ENCODE measurements at places on chromosomes 12 and 14.

DNA sequence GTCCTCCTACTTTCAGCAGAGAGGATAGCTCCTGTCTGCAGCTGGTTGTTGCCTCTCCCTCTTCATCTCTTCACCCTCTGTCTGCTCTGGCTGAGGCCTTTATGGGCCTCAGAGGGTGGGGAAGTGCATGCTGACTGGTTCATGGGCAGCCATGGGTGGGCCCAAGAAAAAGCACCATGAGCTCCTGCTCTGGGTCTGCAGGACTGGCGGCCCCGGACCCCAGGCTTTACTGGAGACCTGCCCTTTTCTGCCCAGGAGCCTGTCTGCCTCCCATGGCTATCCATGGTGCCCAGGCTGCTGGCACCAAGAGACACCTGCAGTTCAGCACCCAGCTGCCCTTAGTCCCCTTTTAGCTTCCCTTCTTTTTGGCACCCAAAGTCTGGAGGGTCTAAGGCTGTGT lies 137.1 kb downstream of the PTPRR start:
- no peak for DNase-seq

- no peak for DNase-seq
Observed at GRCh38 chr12:19227190-19227879, 97.8 kb downstream of the PLEKHA5 start.

GRCh38 chr14:22263961-22264360 lies 325.1 kb downstream of the DAD1 start:
- no peak for DNase-seq

GRCh38 chr14:22384167-22384549 lies 204.9 kb downstream of the DAD1 start:
- DNase-seq = no peak

DNA sequence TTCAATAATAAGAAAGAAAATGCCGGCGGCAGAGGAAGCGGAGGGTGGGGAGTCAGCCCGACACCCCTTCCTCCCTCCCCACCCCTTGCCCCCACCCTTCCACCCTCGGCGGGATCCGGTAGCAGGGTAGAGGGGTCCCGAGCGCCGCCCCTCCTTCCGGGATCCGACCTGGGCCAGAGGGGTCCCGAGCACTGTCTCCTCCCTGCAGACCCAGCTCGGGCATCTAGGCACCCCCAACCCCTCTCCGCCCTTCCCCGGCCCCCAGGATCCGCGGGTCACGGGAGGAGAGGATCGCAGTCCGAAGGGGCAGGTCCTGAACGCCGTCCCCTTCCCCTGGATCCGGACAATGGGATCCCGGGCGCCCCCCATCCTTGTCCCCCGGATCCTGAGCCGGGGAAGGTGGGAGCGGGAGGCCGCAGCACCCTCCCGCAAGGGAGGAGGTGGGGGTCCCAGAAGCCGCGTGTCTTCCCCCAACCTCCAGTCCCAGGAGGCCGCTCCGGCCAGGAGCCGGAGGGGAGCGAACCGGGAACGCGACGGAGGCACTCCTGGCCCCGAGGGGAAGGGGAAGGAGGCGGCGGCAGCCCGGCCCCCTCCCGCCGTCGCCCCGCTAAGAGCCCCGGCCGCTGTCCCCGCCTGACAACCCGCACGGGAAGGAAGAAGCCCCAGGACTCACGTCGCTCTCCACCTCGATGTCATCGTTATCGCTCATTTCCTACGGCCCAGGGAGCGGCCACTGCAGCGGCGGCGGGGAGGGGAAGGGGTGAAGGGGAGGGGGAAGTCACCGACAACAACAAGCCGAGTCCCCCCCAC lies 481 bp downstream of the MAX start:
- DNase-seq = peak; percentile 43

- no peak for DNase-seq
Observed at GRCh38 chr12:119171691-119172425, 6.9 kb upstream of the HSPB8 start.

DNA sequence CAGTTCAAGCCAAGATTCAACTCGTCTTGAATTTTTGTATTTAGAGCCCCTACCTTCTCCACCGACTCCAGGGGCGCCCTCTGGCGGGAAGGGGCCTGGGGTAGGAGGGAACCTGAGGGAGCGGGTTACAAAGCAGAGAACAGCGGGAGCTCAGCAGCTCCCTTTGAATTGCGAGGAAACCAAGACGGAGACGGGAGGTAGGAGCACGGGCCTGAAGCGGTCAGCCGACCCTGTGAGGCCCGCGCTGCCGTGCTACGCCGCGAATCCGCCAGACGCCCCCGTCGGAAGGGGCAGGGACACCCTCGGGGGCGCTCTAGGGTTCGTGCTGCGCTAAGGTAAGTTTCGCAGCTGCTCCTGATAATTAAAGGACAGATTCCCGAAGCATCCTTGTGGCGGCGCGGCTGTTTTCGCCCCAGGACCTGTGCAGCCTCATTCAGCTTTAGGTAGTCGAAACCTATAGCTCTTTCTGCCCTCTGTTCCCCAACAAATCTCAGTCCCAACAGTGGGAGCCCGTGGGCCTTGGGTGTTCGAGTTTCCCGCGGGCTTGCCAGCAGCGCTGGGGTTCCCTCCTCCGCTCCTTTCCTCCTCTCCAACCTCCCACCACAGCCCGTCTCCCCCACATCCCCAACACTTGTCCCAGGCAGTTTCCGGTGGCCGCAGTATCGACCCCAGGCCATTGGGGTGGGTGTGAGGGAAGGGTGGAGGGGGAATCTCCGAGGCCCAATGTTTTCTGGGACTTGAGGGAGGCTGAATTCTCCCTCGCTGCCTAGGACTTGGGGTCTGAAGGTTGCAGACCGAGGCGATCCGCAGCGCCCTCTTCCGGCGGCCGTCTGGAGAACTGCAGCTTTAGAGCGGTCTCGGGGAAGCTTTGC lies 5.1 kb upstream of the NKX2-1 start:
- no peak for DNase-seq

- peak; percentile 76 for DNase-seq
Observed at GRCh38 chr12:121803861-121804416, at the start of gene SETD1B. SETD1B (plus strand) TSS chr12:121804009; CDS start chr12:121804738, 729 bp downstream.

- DNase-seq = no peak
Observed at GRCh38 chr14:71574976-71575375, 357.3 kb upstream of the RGS6 start.

DNA sequence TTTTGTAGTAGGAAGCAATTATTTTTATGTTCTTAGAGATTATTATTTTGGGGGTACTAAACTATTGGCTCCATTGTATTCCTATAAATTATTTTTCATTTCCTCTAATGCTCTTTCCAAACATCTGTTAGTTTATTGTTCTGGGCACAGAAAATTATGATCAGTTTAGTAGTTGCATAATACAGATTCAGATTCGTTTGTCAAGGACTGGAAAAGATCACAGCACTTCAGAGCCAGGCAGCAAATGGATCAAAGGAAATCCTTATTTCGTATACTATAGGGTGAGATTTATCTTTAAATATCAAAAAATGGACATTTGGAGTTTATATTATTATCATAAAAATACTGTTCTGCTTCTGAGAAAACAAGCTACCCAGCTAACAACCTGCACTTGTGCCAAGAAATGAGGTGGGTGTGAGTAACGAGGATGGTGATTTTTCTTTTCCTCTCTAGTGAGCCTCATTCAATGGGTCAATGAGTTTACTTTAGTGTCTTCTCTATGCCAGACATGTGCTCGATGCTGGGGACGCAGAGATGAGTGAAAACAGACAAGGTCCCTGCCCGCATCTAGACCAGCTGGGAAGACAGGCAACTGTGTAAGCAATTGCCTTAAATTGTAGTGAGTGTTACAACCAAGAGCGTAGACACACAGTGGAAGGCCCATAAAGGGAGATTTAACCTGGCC lies 208.6 kb upstream of the PLXNC1 start:
- no peak for DNase-seq

- no peak for DNase-seq
Observed at GRCh38 chr12:65367396-65367795, 88.9 kb downstream of the MSRB3 start.

DNA sequence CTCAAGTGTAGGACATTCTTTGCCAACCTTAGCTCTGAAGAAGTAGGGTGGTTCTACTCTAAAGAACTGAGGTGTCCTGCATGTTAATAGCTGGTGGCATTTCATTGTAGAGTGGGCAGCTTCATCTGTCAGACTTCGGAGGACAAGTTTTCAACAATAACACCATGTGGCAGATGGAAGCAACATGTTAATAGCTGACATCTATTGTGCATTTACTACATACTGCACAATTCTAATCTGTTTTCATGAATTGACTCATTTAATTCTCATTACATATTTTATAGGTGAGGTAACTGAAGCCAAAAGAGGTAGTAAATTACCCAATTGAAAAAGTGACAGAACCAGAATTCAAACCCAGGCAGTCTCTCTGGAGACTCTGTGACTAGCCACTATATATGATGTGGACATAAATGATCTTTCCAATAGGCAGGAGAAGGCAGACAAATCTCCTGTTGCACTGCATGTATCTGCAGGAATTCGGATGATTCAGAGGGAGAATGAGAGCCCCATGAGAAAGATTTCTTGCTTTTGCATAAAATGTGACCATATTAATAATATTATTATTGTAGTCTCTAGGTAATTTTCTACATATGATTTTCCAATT lies 137.2 kb upstream of the E2F7 start:
- no peak for DNase-seq

- DNase-seq = peak; percentile 87
Observed at GRCh38 chr12:26523708-26524150, 309.3 kb downstream of the ITPR2 start.

GRCh38 chr14:103099081-103099732 lies 4.7 kb downstream of the EXOC3L4 start:
- peak; percentile 29 for DNase-seq

- DNase-seq = no peak
Observed at GRCh38 chr14:76830556-76830955, 4.3 kb downstream of the LRRC74A start.

DNA sequence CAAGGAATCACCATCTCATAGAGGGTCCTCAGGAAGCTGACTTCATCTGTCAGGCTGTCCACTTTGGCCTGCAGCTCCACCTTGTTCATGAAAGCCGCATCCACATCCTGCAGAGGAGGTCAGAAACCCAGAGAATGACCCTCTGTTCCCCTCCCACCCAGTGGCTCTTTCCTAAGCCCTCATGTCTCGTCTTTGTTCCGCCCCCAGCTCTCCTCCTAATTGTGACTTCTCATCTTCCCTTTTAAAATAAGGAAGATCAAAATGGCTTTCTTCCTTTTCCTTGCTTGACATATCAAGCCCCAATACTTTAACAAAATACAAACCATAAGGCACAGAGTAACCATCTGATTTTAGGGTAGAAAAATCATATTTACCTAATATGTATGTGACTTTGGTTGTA lies 4.4 kb downstream of the KRT76 start:
- no peak for DNase-seq

GRCh38 chr14:63616015-63616414 lies 25.7 kb downstream of the WDR89 start:
- DNase-seq = no peak

GRCh38 chr14:101775826-101776225 lies 14.3 kb downstream of the PPP2R5C start:
- no peak for DNase-seq

- DNase-seq = no peak
Observed at GRCh38 chr14:99968941-99969340, 96.3 kb upstream of the EVL start.

- no peak for DNase-seq
Observed at GRCh38 chr12:80056232-80056631, 43.1 kb upstream of the OTOGL start.

DNA sequence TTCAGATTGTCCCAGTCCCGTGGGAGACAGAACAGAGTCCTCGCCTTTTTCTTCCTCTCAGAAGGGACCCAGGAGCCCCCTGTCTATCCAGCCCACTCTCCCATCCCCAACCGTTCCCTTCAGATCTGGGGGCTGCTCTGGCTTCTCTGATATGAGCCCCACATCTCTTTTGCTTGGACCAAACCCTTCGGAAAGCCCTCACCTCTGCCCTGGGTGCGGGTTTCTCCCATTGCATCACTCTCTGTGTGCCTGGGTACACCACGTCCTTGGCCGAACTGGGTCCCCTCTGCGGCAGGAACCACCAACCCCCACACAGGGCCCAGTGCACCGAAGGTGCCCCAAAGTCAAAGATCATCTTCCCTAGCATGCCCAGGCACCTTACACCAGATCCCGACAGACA lies 87.8 kb downstream of the DICER1 start:
- no peak for DNase-seq

- DNase-seq = no peak
Observed at GRCh38 chr12:98656289-98657101, 11.4 kb downstream of the APAF1 start.

DNA sequence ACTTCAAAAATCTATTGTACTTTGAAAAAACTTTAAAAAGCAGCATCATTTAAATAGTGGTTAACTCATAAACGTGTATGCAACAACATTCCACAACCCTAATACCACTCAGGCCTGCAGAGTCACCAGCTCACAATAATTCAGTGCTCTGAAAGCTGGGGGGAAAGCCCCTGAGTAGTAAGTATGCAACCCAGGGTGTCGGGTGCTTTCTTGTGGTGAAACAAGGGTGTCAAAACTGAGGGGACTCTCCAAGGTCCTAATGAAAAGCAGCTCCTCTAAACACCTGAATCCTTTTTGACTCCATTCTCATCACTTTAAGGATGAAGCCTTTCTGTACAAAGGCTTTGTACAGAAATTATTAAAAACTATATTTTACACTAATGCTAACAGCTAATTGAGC lies 33.7 kb downstream of the FGFR1OP2 start:
- DNase-seq = no peak

GRCh38 chr14:92794547-92794941 lies 439 bp downstream of the GOLGA5 start:
- DNase-seq = peak; percentile 43

GRCh38 chr14:61296719-61297502 lies 15.8 kb upstream of the TMEM30B start:
- no peak for DNase-seq

GRCh38 chr14:49688701-49689030 lies 652 bp upstream of the POLE2 start:
- no peak for DNase-seq

DNA sequence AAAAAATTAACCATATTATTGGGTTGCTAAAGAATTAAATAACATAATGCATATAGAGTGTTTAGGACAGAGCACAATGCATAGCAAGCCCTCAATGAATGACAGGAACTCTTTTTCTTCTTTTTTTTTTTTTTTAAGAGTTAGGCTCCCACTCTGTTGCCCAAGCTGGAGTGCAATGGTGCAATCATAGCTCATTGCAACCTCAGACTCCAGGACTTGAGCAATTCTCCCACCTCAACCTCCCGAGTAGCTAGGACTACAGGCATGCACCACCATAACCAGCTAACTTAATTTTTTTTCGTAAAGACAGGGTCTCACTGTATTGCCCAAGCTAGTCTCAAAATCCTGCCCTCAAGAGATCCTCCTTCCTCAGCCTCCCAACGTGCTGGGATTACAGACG lies 20.5 kb upstream of the MTERF2 start:
- DNase-seq = no peak

Measured in left ventricle myocardium superior (tissue), 1 donor.